Activated CD4-positive, alpha-beta T cell treated with anti-CD3 and anti-CD28 coated beads for 48 hours (primary cell): ENCODE measurements at places on chromosomes 16 and 17.

DNA sequence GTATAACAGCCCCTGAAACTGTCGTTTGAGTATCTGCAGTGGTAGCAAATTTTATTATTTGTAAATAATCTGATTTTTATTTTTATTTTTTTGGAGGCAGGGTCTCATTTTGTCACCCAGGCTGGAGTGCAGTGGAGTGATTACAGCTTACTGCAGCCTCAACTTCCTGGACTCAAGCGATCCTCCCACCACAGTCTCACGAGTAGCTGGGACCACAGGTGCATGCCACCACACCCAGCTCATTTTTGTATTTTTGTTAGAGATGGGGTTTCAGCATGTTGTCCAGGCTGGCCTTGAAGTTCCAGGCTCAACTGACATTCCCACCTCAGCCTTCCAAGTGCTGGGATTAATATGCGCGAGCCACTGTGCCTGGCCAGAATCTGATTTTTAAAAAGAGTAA is 2.8 kb downstream of the NDEL1 start:
- no peak for DNase-seq

DNA sequence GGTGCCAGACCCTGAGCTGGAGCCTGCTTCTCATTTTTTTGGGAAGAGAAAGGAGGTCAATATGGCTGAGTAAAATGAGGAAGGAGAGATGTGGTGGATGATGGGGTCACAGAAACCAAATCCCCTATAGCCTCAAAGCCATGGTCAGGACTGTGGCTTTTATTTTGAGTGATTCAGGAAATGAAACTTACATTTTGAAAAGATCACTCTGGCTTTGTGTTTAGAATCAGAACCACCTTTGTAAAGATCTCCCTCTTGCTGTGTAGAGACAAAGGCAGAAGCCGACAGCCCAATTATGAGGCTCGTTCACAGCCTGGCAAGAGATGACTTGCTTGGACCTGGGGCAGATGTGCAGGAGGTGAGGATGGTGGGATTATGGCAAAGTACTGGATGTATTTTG is 121.6 kb upstream of the ANKFN1 start:
- DNase-seq, result no peak

- no peak for DNase-seq
These were observed 11.1 kb downstream of the CRYBA1 start for GRCh38 chr17:29257756-29258155.

DNA sequence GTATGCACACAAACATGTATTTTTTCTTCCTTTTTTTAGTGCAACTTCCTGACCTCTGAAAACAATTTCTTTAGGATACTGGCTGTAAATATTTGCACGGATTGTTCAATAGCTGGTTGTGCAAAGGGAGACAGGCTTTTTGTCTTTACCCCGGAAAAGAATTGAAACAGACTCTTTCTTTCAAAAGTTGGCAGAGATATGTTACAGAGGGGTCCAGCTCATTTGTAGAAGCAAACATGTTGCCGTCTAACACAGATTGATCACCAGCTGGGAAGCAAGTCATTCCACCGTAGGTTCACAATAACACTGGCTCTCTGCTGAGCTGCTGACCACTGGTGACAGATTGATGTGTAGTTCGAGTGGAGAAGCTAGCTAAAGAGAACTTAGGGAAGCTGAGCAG is 130.9 kb downstream of the STX8 start:
- DNase-seq, result no peak

- DNase-seq, result no peak
These were observed 4.9 kb downstream of the IQCK start for GRCh38 chr16:19722981-19723380.
